ENCODE measurements at places on chromosomes 5 and 9.

- no peak for DNase-seq
These were observed 515.5 kb downstream of the CSNK1G3 start for GRCh38 chr5:124027441-124027840.

- DNase-seq = no peak
These were observed 355.1 kb upstream of the GRIA1 start for GRCh38 chr5:153135411-153135810.

DNA sequence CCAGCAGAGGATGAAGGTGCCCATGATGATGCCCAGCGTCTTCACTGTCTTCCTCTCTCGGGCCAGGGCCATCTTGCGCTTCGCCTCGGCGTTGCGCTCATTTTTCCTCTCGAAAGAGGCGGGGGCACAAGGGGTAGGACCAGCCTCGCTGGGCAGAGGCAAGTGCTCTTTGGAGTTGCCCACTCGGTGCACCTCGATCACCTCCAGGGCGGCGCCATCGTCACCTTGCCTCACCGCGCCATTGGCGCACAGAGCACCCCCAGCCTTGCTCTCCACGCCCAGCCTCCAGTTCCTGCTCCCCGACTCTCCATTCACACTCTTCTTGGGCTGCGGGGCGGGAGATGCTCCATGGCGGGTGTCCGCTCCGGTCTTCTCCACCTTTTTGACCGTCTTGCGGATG is 1.6 kb downstream of the HTR1A start:
- no peak for DNase-seq

DNA sequence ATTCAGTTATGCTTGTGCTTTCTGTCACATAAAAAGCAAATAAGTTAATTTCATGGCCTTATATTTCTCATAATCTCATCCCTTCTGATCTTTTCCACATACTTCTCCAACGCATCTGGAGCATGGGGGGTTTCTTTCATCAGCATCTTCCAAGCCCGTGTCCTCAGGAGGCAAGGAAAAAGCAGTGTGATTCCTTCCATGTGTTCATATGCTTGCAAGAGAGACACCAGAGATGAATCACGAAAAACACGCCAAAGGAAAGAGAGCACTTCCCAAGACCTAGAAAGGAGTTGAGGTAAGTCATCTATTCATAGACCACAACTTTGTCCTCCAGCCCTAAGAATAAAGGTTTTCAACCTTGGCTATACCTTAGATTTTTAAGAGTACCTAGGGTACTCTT is 26.0 kb upstream of the SVEP1 start:
- DNase-seq = no peak

DNA sequence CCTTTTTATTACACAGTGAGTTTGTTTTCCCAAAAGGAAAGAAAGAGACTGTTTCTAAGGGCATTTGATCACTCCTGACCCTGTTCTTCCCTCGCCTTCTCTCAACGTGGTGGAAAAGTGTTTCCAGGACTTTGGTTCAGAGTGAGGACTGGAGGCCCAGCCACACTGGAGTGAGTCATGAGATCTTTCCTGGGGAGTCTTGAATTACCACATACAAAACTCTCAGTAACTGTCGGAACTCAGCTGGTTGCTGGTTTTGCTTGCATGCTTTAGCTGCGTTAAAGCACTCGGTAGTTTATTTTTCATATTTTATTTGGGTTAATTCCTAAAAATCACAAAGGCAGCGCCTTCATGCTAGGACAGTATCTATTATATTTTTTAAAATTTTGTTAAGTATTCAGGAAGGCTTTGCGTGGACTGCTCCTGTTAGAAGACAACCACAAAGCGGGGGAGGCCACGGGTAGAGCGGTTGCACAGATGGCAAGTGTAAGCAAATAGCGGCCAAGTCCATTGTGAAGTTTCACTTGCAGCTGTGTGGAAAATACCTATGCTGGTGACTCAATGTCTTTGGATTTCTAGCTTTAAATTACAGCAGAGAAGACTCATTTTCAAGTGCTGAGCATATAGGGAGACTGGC is 77.7 kb downstream of the ARSB start:
- DNase-seq = no peak

- no peak for DNase-seq
These were observed 265.9 kb downstream of the ENC1 start for GRCh38 chr5:74374656-74375055.

DNA sequence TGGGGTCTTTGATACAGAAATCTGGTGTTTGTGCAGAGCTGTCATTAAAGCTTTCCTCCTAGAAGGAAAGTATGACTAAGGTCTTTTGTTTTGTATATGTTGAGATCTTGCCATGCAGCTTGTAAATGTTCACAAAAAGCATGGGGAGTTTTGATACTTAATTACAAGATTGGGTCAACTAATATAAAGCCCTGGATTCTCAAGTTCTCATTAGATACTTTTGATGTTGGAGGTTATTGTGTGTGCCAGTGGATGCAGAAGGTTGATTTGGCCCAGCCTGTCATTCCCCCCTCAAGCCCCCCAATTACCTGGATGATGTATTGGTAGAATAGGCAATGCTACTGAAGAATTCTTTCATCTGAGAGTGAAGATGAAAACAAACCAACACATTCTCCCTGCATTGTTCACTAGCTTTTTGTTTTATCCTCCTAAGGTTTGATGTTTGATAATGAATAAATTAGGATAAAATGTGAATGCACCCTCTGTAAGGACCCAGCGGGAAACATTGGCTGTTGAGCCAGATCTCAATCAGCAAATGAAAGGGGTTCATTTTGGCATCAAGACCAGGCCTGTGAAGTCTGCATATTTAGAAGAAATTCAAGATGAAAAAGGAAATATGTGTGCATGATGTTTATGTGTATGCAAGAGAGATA is 61.9 kb upstream of the ADAMTS19 start:
- DNase-seq = no peak

GRCh38 chr9:27750566-27750965 is 177.3 kb upstream of the C9orf72 start:
- DNase-seq = no peak

GRCh38 chr5:4879693-4880303 is 260.3 kb upstream of the ADAMTS16 start:
- peak; percentile 33 for DNase-seq

- no peak for DNase-seq
These were observed 209.8 kb downstream of the PJA2 start for GRCh38 chr5:109199799-109200620.

- no peak for DNase-seq
These were observed 22.0 kb downstream of the EXOC3 start for GRCh38 chr5:464843-465590.

DNA sequence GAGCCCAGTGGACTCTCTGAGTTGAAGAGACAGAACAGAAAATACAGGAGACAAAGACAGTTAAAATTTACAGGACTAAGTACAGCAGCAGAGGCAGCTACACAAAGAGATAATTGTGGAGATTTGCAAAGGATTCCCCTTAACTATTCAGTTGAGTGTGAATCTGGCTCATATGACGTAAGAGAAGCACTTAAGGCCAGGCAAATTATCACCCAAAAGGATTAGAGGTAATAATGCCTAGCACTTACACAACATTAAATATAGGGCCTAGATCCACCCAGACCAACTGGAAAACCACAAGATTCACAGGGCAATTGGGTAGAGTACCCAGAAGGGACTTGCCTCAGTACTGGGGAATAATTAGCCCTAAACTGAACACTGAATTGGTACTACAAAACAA is 41.3 kb downstream of the ADAMTS6 start:
- no peak for DNase-seq

GRCh38 chr5:72847989-72848473 is 31.6 kb downstream of the TNPO1 start:
- peak; percentile 68 for DNase-seq

- no peak for DNase-seq
These were observed 10.5 kb downstream of the TMEM174 start for GRCh38 chr5:73183481-73183891.

DNA sequence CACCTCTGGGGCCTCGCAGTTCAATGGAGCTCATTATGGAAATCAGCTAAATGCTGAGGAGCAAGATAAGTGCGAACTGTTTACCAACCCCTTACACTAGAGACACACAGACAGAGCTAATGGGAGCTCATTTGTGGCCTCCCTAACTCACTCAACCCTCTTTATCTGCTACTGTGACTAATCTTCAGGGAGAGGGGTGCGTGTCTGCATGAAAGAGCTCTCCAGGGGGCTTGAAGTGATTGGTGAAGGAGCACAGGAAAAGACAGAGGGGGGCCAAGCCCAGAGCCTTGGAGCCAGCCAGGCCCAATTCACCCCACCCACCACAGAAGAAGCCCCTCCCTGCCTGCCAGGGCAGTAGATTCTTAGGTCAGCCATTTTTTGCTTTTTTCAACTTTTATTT is 466.8 kb upstream of the BRINP1 start:
- no peak for DNase-seq

- DNase-seq = no peak
These were observed 87.0 kb upstream of the ATG10 start for GRCh38 chr5:81884871-81885270.

GRCh38 chr9:107866711-107867311 is 377.2 kb upstream of the KLF4 start:
- no peak for DNase-seq

GRCh38 chr9:32552172-32552872 is at the start of the genes SMIM27 and TOPORS:
Gene SMIM27 (plus strand): TSS chr9:32552327. CDS start chr9:32552435, 108 bp downstream.
Gene TOPORS (minus strand): TSS chr9:32552586. CDS start chr9:32552436, 150 bp downstream.
- peak; percentile 75 for DNase-seq

DNA sequence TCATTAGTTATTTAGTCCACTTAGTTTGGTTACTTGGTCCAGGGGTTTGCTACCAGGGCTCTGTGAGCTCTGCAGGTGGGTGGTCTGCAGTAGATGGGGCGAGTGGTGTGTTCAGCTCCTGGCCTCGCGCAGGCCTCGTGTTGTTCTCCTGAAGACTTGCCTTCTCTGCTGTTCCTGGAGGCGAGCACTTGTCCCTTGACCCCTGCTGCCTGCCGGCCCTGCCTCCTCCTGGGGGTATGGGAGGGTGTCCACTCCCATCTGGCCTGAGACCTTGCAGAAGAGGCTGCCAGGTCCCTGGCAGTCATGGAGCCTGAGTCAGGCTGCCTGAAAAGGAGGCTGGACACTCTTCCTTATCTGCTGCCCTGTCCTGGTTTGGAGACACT is 137.0 kb downstream of the CACNA1B start:
- no peak for DNase-seq

DNA sequence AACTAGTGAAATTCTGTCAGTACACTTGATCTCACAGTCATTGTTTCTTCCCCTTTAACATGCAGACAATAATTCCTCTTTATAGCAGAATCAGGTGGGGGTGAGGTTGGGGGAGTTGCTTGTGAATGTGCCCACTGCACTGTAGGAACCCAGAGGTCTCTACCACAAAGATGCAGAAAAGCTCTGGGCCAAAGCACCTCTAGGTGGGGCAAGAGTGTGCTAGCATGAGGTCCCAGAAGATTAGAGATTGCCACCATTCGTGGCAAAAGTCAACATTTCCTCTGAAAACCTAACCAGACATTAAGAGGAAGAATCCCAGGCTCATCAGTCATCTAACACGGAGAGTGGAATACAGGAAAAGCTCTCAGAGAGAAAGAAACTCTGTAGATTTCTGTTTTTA is 74.5 kb downstream of the PTCD2 start:
- DNase-seq = no peak

GRCh38 chr5:81027481-81028058 is 67.4 kb downstream of the RASGRF2 start:
- no peak for DNase-seq

GRCh38 chr5:29252390-29252789 is 1941.1 kb upstream of the CDH6 start:
- no peak for DNase-seq

GRCh38 chr9:6787793-6788161 is 30.0 kb downstream of the KDM4C start:
- DNase-seq = no peak

DNA sequence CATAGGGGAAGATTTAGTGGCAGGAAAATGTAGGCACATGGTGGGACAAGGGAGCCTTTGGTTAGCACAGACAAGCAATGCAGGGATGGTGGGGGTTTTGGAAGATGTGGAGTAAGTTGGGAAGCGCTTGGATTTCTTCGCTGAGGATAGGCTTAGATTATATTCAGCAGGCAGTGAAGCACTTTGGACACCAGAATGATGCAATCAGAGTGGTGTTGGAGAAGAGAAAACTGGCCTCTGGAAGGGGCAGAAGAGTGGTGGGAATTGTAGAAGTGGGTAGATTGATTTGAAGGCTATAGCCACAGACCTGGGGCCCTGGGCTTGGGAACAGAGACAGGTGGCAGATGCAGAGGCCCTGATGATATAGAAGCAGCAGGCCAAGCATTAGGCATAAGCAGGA is 28.3 kb downstream of the SLC25A48 start:
- no peak for DNase-seq

GRCh38 chr9:34547960-34548611 is 25.3 kb upstream of the ENHO start:
- no peak for DNase-seq

DNA sequence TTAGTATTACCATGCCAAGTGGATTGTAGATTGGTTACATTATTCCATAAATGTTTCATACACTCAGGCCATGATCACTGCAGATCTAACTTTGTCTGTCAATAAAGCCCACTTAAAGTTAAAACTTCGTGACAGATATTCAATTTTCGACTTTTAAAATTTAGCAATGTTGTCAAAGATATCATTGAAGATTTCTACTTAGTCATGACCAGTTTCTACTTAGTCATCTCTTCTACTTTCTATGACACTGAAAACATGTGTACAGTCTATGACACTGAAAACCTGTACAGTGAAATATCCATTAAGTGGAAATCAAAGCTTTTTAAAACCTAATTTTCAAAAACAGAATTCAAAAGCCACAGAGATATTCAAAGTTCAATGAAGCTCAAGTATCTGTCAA is 258.2 kb downstream of the MCTP1 start:
- DNase-seq = no peak

- DNase-seq = no peak
These were observed 26.7 kb downstream of the KCNV2 start for GRCh38 chr9:2743937-2744529.

- DNase-seq = no peak
These were observed 65.4 kb upstream of the FCN1 start for GRCh38 chr9:134983074-134983473.

GRCh38 chr5:163794993-163795392 is 289.6 kb downstream of the MAT2B start:
- no peak for DNase-seq

DNA sequence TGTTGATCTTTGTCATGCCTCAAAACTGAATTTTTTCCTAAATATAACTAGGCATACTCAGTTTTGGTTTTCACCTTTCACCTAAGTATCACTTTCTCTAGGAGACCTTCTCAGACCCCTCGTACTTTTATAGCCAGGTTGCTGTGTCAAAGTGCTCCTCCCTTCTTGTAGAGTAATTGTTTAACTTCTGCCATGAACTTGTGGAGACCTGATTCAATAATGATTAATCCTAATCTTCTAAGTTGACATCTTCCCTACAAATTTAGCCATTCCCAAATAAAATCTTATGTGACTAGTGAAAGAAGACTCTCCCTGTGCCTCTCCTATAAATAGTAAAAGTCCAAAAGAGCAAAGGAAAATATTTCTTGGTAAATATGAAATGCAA is 159.8 kb downstream of the SPATA31D1 start:
- DNase-seq = no peak
